ENCODE measurements at places on chromosomes 7 and 10. TPM values are rescaled to one million over a fixed set of nuclear protein-coding genes. Genes with fewer than 3 reads are reported as not detected.

HHEX gene
- total RNA-seq = 6.6 TPM

MGMT gene
- total RNA-seq = 13.5 TPM

LRRN3 gene
- 4.9 TPM for total RNA-seq

C10orf67 gene
- 0.17 TPM for total RNA-seq

CEP55 gene
- 7.4 TPM for total RNA-seq

DNA sequence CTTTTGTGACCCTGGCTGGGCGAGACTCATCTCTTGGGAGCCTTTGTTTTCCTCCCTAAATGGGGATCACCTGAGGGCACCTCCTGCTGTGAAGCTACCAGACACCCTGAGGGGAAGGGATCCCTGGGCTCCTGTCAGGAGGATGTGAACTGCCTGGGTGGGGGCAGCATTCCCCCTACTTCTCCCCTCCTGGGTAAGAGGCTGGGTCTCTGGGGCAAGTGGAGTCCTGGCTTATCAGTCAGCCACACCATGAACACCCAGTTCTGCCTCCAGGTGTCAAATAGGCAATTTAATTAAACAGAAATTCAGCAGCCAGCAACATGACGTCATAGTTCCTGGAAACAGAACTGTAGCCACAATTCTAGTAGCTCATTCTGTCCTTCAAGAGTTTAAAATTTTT lies 97.7 kb upstream of the RET start:
- H3K36me3 ChIP-seq = no peaks in the 10 kb centered on the region
- H3K4me1 ChIP-seq = peaks cover 5% of the 10 kb centered on the region
- DNase-seq = no peak
- no peak overlapping the region for H3K4me3 ChIP-seq
- H3K27ac ChIP-seq = no peak overlapping the region

DNA sequence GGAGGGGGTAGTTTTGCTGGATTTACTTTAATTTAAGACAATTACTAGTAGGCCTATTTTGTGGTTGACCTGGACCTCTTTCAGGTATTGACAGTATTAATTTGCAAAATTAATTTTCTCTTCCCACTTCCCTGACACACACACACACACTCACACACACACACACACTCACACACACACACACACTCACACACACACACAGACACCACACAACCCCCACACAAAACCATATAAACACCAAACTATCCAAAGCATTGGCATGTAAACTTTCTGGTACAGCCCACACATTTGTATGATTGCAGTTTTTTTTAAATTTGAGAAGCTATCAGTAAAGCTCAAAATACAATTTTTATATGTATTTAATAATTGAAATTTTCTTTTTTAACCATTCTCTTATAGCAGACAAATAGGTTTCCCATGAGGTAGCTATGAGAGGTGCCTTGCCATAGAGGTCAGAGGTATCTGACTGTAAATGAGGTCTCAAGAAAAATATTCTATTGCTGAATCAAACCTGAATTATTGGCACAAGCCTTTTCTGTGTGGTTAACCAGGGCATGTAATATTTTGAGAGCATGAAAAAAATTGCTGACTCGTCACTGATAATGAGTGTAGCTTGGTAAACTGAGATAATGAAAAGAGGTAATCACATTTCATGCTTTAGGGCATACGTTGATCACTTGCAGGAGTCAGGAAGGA lies 306.5 kb downstream of the GATA3 start:
- DNase-seq = no peak
- no peak overlapping the region for H3K27ac ChIP-seq
- no peak overlapping the region for H3K4me3 ChIP-seq
- H3K36me3 ChIP-seq = no peaks in the 10 kb centered on the region
- H3K4me1 ChIP-seq = peaks cover 4% of the 10 kb centered on the region
- H3K27me3 ChIP-seq = peaks cover 8% of the 10 kb centered on the region

GRCh38 chr7:12210179-12211053 lies 678 bp upstream of the TMEM106B start:
- DNase-seq = no peak
- H3K4me1 ChIP-seq = peaks cover 17% of the 10 kb centered on the region
- H3K36me3 ChIP-seq = peaks cover 9% of the 10 kb centered on the region

DNA sequence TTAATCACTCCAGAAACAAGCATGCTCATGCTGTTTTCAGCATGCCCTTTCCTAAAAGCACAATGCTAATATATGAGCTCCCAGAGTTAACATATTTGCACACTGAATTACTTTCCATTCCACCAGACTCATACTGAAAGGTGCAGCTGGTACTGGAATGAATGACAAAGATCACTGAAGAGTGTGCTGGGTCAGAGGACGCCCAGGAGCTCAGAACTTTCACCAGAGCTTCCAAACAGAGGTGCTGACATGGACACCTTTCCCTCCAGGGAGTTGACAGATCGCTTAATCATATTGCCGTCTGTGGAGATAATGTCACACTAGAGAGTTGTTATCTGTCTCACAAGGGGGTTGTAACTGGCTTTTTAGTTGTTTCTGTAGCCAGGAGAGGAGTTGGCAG lies 292.9 kb downstream of the LHFPL3 start:
- H3K27me3 ChIP-seq = peaks cover 7% of the 10 kb centered on the region
- H3K4me1 ChIP-seq = no peaks in the 10 kb centered on the region
- H3K4me3 ChIP-seq = no peak overlapping the region
- no peaks in the 10 kb centered on the region for H3K36me3 ChIP-seq

- peaks cover 24% of the 10 kb centered on the region for H3K36me3 ChIP-seq
- H3K27me3 ChIP-seq = no peaks in the 10 kb centered on the region
- no peak for DNase-seq
- H3K4me1 ChIP-seq = peaks cover 56% of the 10 kb centered on the region
- no peak overlapping the region for H3K27ac ChIP-seq
These were observed 63.1 kb downstream of the DLG5 start for GRCh38 chr10:77863446-77863845.

GRCh38 chr10:86083664-86084175 lies 282.9 kb downstream of the GRID1 start:
- H3K27ac ChIP-seq = no peak overlapping the region
- peaks cover 6% of the 10 kb centered on the region for H3K4me1 ChIP-seq
- no peak for DNase-seq
- H3K4me3 ChIP-seq = no peak overlapping the region

Data from type B pancreatic cell (in vitro differentiated cells).